ENCODE measurements at places on chromosomes 12 and 14. TPM values are rescaled to one million over a fixed set of nuclear protein-coding genes. Genes with fewer than 3 reads are reported as not detected.

The GRIP1 gene
- 40.4 TPM for total RNA-seq

The FAR2 gene
- total RNA-seq: 8.4 TPM

The AKAP5 gene
- 1.1 TPM for total RNA-seq

The CMKLR1 gene
- not detected for total RNA-seq

The INHBE gene
- total RNA-seq: 2.0 TPM

The ZC2HC1C gene
- 7.5 TPM for total RNA-seq

The VASH1 gene
- total RNA-seq: 43.2 TPM

The SERPINA3 gene
- 8.0 TPM for total RNA-seq

The TMEM30B gene
- 28.1 TPM for total RNA-seq

- H3K27ac ChIP-seq: no peak overlapping the region
- no peaks in the 10 kb centered on the region for H3K36me3 ChIP-seq
- H3K4me1 ChIP-seq: peaks cover 19% of the 10 kb centered on the region
Observed at GRCh38 chr14:102779574-102780315, 2.5 kb downstream of the TRAF3 start.

DNA sequence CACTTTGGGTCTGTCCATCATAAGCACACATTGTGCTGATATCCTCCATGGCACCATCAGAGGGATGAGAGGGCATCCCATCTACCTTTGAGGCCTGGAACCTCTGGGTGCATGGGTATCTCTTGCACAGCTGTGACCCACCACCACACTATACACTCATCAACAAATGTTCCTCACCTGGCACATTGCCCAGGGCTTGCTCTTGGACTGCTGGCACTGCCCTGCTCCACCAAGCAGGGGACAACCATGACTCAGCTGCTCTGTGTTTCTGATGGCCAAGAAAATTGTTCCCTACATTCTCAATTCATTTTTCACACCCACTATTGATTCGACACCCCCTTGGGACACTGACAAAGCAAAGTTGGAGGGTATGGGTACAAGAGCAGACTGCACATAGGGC, 155.5 kb downstream of the PTPRO start:
- H3K4me1 ChIP-seq: no peaks in the 10 kb centered on the region
- peaks cover 7% of the 10 kb centered on the region for H3K27me3 ChIP-seq
- H3K4me3 ChIP-seq: no peak overlapping the region
- no peaks in the 10 kb centered on the region for H3K36me3 ChIP-seq

DNA sequence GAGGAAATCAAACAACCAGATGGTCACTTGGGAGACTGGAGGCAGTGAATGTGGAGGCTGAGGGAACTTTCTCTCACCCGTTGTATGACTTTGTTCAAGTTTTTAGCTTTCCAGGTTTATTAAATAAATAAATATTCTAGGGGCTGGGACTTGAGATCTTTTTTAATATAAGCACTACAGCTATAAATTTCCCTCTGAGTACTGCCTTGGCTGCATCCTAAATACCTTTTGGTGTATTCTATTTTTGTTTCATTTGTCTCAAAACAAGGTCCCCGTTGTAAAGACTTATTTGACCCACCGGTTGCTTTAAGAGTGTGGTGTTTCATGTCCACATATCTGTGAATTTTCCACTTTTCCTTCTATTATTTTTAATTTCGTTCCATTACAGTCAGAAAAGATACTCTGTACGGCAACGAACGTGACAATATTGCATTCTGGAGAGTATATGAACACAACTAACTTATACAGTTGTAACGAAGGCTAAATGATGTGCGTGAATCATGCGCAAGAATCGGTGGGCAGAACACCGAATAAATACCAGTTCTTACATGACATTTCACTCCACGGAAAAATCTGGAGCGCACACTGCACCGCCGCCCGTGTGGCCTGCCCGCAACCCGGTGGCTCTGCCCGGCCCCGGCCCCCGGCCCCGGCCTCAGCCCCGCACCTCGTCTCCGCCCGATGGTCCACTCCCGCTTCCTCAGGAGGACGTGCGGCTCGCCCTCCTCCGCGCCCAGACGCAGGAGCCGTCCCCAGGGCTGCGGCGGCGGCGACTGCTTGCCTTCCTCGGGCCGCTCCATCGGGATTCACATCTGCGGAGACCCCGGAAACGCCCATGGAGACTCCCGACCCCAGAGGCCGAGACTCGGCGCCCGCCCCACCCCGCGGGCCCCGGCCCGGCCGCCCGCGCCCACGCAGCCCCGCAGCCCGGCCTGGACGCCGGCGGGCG, 602 bp downstream of the CHFR start:
- peak overlapping the region; percentile 99 for H3K4me3 ChIP-seq
- peaks cover 4% of the 10 kb centered on the region for H3K4me1 ChIP-seq
- peak overlapping the region; percentile 74 for H3K27ac ChIP-seq
- H3K36me3 ChIP-seq: peaks cover 9% of the 10 kb centered on the region

GRCh38 chr12:19608039-19608438, 168.7 kb downstream of the AEBP2 start:
- no peaks in the 10 kb centered on the region for H3K4me1 ChIP-seq
- H3K4me3 ChIP-seq: no peak overlapping the region
- H3K27ac ChIP-seq: no peak overlapping the region
- no peak for DNase-seq

GRCh38 chr14:52801014-52801712, 9.8 kb upstream of the GNPNAT1 start:
- DNase-seq: no peak

- H3K27ac ChIP-seq: no peak overlapping the region
- no peaks in the 10 kb centered on the region for H3K4me1 ChIP-seq
- peak; percentile 24 for DNase-seq
- no peaks in the 10 kb centered on the region for H3K36me3 ChIP-seq
- H3K4me3 ChIP-seq: no peak overlapping the region
Observed at GRCh38 chr12:74111688-74112360, 425.8 kb upstream of the ATXN7L3B start.

GRCh38 chr12:32493282-32493681, 93.9 kb downstream of the FGD4 start:
- H3K4me3 ChIP-seq: no peak overlapping the region
- H3K27ac ChIP-seq: no peak overlapping the region
- no peaks in the 10 kb centered on the region for H3K27me3 ChIP-seq
- H3K36me3 ChIP-seq: no peaks in the 10 kb centered on the region
- H3K4me1 ChIP-seq: peaks cover 21% of the 10 kb centered on the region
- no peak for DNase-seq

DNA sequence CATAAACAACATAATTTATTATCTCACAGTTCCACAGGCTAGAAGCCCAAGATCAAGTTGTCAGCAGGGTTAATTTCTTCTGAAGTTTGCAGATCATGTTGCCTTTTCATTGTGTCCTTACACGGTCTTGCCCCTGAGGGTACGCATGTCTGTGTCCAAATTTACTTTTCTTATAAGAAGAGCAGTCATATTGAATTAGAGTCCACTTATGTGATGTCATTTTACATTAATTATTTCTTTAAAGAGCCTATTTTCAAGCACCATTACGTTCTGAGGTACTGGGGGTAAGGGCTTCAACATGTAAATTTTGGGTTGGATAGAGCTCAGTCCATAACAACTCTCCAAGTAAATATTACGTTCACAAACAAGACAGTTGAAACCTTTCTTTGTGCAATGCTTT, 236.6 kb upstream of the OR4E1 start:
- H3K27ac ChIP-seq: no peak overlapping the region
- peaks cover 23% of the 10 kb centered on the region for H3K27me3 ChIP-seq
- no peak overlapping the region for H3K4me3 ChIP-seq
- no peak for DNase-seq

- H3K27me3 ChIP-seq: peaks cover 4% of the 10 kb centered on the region
- DNase-seq: no peak
- H3K4me3 ChIP-seq: no peak overlapping the region
- no peaks in the 10 kb centered on the region for H3K36me3 ChIP-seq
- no peak overlapping the region for H3K27ac ChIP-seq
- H3K4me1 ChIP-seq: peaks cover 7% of the 10 kb centered on the region
Observed at GRCh38 chr14:74641601-74642391, 29.8 kb upstream of the LTBP2 start.

- no peaks in the 10 kb centered on the region for H3K36me3 ChIP-seq
- no peaks in the 10 kb centered on the region for H3K4me1 ChIP-seq
- peaks cover 6% of the 10 kb centered on the region for H3K27me3 ChIP-seq
- no peak for DNase-seq
- H3K4me3 ChIP-seq: no peak overlapping the region
- H3K27ac ChIP-seq: no peak overlapping the region
Observed at GRCh38 chr12:103647267-103647666, 60.2 kb downstream of the STAB2 start.

Measured in progenitor cell of endocrine pancreas (in vitro differentiated cells).